ENCODE measurements at places on chromosomes 13 and 19. TPM values are rescaled to one million over a fixed set of nuclear protein-coding genes. Genes with fewer than 3 reads are reported as not detected.

Gene DNAAF3
- 1.6 TPM for total RNA-seq

DNA sequence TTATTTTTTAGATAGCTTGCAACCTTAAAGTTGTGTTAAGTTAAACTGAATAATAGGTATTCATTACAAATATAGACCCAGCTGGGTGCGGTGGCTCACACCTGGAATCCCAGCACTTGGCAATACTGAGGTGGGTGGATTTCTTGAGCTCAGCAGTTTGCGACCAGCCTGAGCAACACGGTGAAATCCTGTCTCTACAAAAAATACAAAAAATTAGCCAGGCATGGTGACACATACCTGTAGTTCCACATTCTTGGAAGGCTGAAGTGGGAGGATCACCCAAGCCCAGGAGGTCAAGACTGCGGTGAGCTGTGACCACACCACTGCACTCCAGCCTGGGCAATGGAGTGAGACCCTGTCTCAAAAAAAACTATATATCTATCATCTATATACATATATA is 386.5 kb downstream of the PCDH17 start:
- DNase-seq, result no peak

GRCh38 chr13:50543141-50543540 is 300.4 kb downstream of the DLEU7 start:
- DNase-seq, result no peak

- no peak for DNase-seq
Observed at GRCh38 chr13:101425623-101426022, 9.3 kb upstream of the NALCN start.

Gene C19orf67
- not detected for total RNA-seq

DNA sequence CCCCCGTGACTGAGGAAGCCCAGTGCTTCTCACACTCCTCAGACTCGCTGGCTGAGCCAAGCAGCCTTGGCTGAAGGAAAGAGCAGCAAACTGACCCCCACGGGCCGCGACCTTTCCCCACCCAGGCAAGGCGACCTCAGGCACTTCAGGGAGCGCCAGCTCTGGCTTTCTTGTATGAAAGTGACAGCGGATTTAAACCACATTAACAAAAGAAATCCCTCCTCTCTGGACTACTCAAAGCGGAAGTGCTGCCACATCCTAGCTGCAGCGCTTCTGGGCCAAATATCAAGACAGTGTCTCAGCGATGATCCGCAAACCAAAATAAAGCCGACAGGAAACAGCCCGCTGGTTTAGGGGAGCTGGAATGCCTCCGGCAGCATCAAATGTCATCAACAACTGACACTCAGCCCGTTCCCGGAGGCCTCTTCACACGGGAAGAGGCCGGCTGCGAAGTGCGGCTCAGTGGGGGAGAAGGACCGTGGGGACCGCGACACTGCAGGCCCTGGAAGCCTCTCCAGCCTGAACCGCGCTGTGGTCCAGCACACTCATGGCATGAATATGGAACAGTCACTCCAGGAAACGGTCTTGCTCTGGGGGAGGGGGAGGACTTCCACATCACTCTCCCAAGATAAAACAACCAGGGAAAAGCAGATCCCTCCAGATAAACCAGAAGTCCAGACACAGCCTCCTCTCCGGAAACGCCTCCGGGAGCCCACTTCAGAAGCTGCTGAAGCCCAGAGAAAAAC is 1.4 kb downstream of the RASA3 start:
- DNase-seq, result no peak

DNA sequence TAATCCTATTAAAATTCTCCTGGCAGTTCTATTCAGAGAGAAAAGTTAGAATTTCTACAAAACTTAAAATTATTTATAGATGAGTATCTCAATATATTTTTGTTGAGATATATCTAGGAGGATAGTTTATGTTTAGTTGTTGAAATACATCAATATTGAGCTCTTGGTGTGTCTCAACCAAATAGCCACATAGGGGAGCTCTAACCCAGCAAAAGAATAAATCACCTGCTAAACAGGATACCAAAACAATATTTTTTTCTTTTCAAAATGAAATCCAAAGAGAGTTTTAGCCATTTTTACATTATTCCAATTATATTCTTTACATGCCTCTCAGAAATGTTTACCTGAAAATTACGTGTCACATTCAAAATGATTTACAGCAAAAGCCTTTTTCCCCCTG is 954.7 kb downstream of the SLITRK6 start:
- no peak for DNase-seq

Gene MRPL54
- total RNA-seq, result 71.4 TPM

DNA sequence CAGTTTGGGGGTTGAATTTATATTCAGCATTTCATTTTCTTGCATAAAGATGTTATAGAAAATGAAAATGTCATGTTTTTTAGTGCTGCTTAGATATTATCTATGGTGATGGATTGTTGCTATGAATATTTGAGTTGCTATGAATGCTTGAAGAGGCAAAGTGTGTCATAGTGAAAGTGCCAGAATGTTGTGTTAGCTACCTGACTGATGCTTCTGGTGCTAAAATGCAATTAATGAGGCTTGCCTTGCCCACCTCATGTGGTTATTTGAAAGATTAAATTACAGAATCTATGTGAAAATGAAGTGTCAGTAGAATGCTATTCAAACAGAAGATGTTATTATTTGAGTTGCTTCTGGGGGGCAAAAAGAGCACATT is 62.7 kb upstream of the MYCBP2 start:
- no peak for DNase-seq

Gene ZNF548
- total RNA-seq, result 13.8 TPM

Gene WDR87
- total RNA-seq, result not detected

GRCh38 chr13:44388427-44389059 is 14.9 kb downstream of the SERP2 start:
- DNase-seq, result no peak

Gene ICAM5
- not detected for total RNA-seq

Gene ZNF763
- 6.7 TPM for total RNA-seq

Gene IL11
- total RNA-seq, result 3.1 TPM

GRCh38 chr13:113931841-113932459 is 41.9 kb downstream of the C13orf46 start:
- no peak for DNase-seq

GRCh38 chr13:109100705-109101304 is 471.4 kb downstream of the MYO16 start:
- no peak for DNase-seq

GRCh38 chr19:58279925-58280316 is 1.2 kb downstream of the ZNF8 start:
- no peak for DNase-seq

Gene LRP3
- total RNA-seq, result 30.0 TPM

DNA sequence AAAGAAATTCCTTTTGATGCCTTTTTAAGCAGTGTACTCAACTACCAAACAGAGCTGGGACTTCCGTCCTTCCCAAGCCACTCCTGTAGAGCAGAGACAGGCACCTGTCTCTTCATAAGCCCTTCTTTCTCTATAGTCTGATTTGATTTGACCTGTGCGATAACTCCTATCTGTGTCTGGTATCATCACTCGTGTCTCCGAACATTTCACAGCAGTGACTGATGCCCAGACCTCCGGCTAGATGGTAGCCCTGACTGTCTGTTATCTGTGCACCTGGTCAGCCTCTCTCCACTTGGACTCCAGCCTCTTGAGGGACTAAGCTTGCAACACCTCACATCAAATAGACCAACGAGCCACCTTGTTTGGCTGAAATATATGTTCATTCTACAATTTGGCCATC is 316.2 kb upstream of the ZNF507 start:
- DNase-seq, result no peak

DNA sequence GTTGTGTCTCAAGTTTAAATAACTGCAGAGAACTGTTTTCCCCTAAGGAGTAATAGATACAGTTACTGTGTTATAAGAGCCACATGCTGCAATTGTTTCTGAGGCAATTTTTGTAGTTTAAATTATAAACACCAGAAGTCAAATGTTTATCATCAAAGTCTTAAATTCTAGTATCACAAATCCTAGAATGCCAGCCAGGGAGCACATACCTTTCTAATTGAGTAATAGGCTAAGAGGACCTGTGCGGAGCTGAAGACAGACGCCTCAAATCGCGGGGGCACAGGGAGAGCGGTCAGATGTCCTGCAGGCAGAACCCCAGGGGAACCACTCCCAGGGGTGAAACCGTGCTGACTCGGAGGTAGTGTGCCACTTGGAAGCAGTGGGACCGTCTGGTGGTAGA is 65.2 kb upstream of the TNFRSF19 start:
- no peak for DNase-seq

Gene ARL11
- total RNA-seq, result 0.29 TPM

- DNase-seq, result no peak
Observed at GRCh38 chr19:50906217-50906616, 5.0 kb downstream of the KLK4 start.

Gene KLHL26
- total RNA-seq, result 4.3 TPM

Gene SLC25A23
- total RNA-seq, result 60.7 TPM

- DNase-seq, result no peak
Observed at GRCh38 chr13:107209824-107210722, 642.1 kb upstream of the ARGLU1 start.

GRCh38 chr19:50669302-50670101 is 20.3 kb downstream of the C19orf81 start:
- DNase-seq, result no peak

DNA sequence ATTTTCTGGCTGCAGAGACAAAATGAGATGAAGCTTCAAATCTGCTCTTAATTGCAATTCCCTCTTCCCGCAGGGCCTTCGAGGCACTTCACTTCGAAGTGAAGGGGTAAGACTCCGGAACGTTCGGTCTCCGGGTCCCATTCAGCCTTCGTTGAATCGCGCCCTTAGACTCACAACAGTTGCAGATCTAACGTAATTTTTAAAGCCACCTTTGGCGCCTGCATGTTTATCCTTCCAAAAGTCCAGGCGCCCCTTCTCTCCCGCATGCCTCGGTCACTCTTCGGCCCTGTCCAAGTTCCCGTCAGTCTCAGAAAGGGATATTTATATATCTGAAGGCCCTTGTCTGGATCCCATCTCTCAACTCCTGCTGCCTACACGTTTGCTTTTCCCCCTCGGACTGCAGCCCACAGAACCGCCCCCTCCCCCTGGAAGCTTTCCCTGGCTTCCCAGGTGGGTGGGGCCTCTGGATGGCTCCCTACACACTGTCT is 915 bp upstream of the KCTD12 start:
- DNase-seq, result no peak

DNA sequence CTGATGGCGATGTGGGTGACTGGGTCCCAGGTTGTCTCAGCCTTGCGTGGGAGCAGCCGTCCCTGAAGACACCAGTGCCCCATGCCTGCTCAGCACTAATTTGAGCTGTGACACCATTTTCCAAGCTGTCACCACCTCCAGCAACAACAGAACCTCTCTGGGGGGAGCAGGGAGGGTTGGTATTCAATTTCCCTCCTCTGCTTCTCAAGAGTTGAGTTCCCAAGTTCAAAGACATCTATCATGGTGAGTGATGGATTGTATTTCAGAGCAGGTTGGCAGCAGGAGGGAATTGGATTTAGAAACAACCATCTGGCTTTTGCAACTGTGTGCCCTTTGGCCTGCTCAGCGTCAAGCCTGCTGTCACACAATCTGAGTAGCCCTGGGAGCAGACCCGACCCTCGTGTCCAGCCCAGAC is 46.9 kb upstream of the UQCRFS1 start:
- no peak for DNase-seq

DNA sequence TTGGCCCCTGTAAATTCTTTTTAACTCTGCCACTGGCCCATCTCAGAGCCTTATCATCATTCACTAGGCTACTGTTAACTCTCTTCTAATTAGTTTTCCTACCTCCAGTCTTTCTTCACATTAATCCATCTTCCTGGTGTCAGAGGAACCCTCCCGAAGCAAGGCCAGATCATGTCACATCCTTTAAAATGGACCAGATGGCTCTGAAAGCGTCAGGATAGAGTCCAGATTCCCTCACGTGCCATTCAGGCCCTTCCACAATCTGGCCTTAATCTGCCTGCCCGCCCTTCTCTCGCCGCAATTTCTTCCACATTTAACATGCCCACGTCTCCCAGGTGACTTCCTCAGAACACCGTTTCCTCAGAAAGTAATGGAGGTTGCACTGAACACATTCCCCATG is 86.5 kb downstream of the RFC3 start:
- DNase-seq, result no peak

Gene METTL21C
- not detected for total RNA-seq

Gene LAIR1
- not detected for total RNA-seq

DNA sequence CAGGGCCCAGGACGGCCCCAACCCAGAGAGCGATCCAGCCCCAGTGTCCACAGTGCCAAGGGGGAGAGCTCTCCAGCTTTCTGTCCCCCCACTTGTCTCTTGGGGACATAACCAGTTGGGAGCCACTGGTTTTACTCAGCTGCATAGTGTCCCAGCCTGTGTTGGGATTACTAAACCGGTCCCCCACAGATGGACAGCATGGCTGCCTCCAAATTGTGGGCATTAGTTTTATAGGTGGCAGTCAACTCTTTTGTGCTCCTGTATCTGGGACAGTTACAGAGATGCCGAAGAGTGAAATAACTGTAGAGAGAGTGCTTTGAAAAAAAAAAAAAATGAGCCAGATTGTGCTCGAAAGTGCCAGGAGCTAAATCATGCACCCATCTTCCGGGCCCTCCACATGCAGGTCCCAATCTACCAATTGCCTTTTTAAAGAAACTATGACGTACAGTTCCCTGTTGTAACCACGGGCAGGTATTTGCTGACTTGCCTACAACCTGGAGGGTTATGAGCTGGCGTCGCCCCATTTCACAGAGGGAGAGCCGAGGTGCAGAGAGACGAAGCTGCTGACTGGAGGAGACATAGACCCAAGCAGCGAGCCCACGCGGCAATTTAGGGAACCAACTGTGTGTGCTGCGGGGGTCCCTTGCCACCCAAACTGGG is 2.4 kb upstream of the NFIC start:
- no peak for DNase-seq

DNA sequence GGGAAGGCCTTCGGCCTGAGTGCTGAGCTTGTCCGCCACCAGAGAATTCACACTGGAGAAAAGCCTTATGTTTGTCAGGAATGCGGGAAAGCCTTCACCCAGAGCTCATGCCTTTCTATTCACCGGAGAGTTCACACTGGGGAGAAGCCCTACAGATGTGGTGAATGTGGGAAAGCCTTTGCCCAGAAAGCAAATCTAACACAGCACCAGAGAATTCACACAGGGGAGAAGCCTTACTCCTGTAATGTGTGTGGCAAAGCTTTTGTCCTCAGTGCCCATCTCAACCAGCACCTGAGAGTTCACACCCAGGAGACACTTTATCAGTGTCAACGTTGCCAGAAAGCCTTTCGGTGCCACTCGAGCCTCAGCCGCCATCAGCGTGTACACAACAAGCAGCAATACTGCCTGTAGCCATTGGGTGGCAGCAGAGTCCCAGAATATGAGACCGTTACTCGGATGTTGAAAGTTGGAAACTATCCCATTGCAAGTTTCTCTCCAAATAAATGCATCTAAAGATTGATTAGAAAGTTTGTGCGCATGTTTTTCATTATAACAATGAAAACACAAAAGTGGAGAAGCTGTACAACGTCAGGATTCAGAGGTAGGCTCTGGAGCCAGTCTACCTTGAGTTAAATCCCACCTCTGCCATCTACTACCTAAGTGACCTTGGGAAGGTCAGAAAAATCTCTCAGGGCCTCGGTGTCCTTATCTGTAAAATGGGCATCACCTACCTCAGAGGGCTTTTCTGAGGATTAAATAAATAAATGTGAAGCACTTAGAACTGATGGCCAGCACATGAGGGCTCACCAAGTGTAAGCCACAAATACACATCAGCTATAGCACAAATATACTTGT is 21.1 kb downstream of the ZNF473 start:
- no peak for DNase-seq

Gene NCR1
- not detected for total RNA-seq

Gene COL5A3
- total RNA-seq, result 2.6 TPM

Gene MISP3
- total RNA-seq, result 0.41 TPM
